ENCODE measurements at places on chromosomes 12 and 14. TPM values are rescaled to one million over a fixed set of nuclear protein-coding genes. Genes with fewer than 3 reads are reported as not detected.

GRCh38 chr14:68191567-68192321 lies 372.2 kb downstream of the RAD51B start:
- H3K4me3 ChIP-seq, result no peak overlapping the region
- peak overlapping the region; percentile 51 for H3K27ac ChIP-seq
- peak; percentile 17 for DNase-seq
- H3K36me3 ChIP-seq, result no peaks in the 10 kb centered on the region
- no peaks in the 10 kb centered on the region for H3K4me1 ChIP-seq

GRCh38 chr12:96327346-96327745 lies 72.9 kb downstream of the CDK17 start:
- H3K27ac ChIP-seq, result no peak overlapping the region
- no peaks in the 10 kb centered on the region for H3K27me3 ChIP-seq
- no peaks in the 10 kb centered on the region for H3K36me3 ChIP-seq
- H3K4me1 ChIP-seq, result no peaks in the 10 kb centered on the region
- DNase-seq, result no peak
- no peak overlapping the region for H3K4me3 ChIP-seq

DNA sequence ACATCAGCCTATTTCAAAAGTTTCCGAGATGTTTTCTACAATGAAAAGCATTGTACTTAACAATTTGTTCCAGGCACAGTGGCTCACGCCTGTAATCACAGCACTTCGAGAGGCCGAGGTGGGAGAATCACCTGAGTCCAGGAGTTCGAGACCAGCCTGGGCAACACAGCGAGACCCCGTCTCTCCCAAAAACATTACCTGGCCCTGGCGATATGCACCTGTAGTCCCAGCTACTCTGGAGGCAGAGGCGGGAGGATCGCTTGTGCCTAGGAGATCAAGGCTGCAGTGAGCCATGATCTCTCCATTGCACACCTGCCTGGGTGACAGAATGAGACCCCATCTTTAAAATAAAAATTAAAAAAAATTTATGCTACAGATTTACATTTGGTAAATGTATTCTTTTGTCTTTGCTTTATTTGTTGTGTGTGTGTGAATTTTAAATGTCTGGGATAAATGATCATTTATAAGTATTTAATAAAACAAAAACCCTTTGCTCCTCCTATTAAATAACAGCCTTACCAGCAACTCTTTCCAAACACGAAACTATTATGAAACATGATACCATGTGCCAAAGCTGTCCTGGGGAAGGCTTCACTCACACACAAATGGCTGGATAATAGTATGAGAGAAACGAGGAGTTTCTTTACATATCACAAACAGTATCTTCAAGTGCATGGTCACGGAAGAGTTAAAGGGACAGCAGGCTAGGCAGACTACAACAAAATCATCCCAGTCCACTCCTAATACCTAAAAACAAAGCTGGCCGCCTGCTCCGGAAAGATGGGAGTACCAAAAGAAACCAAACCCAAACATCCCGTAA lies 1.1 kb downstream of the ATXN3 start:
- H3K4me3 ChIP-seq, result peak overlapping the region; percentile 95
- DNase-seq, result no peak
- no peaks in the 10 kb centered on the region for H3K27me3 ChIP-seq
- H3K27ac ChIP-seq, result peak overlapping the region; percentile 90

DNA sequence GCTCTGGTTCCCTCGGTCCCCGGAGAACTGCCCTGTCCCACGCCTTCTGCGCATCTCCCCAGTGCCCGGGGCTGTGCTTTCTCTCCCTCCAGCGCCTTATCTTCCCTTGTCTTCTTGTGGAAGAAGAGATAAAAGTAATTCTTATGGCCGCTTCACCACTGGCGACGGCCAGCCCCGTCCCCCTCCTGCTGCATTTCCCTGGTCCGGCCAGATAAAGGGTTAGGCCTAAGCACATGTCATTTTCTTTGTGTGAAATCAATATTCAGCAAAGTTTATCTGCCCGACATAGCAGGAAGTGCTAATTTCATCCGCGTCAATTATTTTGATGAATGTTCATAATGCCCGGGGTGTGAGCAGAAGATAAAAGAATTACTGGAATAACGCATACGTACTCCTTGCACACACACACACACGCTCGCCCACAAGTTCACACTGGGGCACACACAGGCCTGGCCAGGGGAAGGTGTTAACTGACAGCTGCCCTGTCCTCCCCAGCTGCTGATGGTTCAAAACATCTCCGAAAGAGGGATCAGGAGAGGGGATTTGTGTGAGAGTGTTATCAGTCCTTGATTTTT lies 177.7 kb upstream of the LHX5 start:
- no peak overlapping the region for H3K27ac ChIP-seq
- DNase-seq, result no peak
- H3K27me3 ChIP-seq, result 0 out of 2 replicates have a peak, but pooled peaks cover 2% of the 10 kb centered on the region
- no peaks in the 10 kb centered on the region for H3K4me1 ChIP-seq
- no peaks in the 10 kb centered on the region for H3K36me3 ChIP-seq

DNA sequence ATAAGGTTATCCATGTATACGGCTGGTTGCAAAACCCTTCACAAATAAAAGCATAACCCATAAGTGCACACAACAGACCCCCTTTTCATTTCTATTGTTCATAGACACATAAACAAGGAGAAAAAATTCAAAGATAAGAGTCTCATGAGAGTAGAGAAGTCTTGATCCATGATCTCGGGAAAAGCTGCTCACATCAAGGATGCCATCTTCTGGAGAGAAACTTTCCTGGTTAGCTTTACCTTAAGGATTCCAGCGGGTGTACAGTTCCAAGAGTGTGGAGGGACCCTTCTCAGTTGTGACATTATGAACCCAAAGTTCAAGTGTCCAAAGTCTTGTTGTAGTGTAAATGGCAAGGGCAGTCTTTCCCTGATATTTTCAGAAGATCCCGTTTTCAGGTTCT lies 144.5 kb downstream of the LLPH start:
- no peak overlapping the region for H3K4me3 ChIP-seq
- H3K27me3 ChIP-seq, result no peaks in the 10 kb centered on the region
- H3K27ac ChIP-seq, result no peak overlapping the region
- no peaks in the 10 kb centered on the region for H3K36me3 ChIP-seq
- DNase-seq, result no peak

- no peak for DNase-seq
- no peaks in the 10 kb centered on the region for H3K4me1 ChIP-seq
- no peaks in the 10 kb centered on the region for H3K27me3 ChIP-seq
- no peak overlapping the region for H3K27ac ChIP-seq
- H3K36me3 ChIP-seq, result no peaks in the 10 kb centered on the region
Measured at GRCh38 chr12:90842477-90842876, 112.5 kb downstream of the CCER1 start.

DNA sequence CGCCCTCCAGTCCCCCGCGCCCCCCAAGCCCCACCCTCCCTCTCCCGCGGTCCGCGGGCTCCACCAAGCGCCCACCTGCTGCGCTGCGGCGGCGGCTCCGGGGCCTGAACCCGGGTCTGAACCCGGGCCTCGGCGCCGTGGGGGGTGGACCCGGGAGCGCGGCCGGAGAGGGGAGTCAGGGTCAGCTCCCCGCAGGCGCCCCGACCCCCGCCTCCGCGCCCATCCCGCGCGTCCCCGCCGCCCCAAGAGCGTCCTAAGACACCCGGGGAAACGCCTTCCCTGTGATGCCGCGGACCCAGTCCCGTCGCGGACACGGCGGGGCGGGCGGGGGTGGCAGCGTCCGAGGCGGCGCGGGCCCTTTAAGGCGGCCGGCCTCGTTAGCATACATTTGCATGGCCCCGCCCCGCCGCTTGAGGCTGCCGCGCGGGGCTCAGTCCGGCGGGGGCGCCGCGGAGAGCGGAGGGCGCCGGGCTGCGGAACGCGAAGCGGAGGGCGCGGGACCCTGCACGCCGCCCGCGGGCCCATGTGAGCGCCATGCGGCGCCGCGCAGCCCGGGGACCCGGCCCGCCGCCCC lies at the start of gene MMP17:
MMP17 (plus strand) TSS at position 433 of the 574 bp plus-strand sequence; CDS start at position 535, 102 bp downstream.
- H3K27me3 ChIP-seq, result no peaks in the 10 kb centered on the region
- H3K36me3 ChIP-seq, result no peaks in the 10 kb centered on the region
- no peak for DNase-seq
- peaks cover 10% of the 10 kb centered on the region for H3K4me1 ChIP-seq
- peak within 1 kb of the TSS; percentile 75 for H3K27ac ChIP-seq

GRCh38 chr14:104317975-104318557 lies 179.7 kb downstream of the KIF26A start:
- H3K4me3 ChIP-seq, result no peak overlapping the region
- no peaks in the 10 kb centered on the region for H3K27me3 ChIP-seq
- H3K36me3 ChIP-seq, result no peaks in the 10 kb centered on the region
- H3K27ac ChIP-seq, result no peak overlapping the region

- H3K27me3 ChIP-seq, result no peaks in the 10 kb centered on the region
- peaks cover 14% of the 10 kb centered on the region for H3K4me1 ChIP-seq
- no peak for DNase-seq
- H3K27ac ChIP-seq, result 0 out of 2 replicates have a peak overlapping the region, but pooled peaks have one; percentile 46
- no peak overlapping the region for H3K4me3 ChIP-seq
Measured at GRCh38 chr12:54197010-54197409, 8.2 kb upstream of the SMUG1 start.

GRCh38 chr14:41313196-41313595 lies 293.5 kb upstream of the LRFN5 start:
- H3K27ac ChIP-seq, result no peak overlapping the region
- no peaks in the 10 kb centered on the region for H3K36me3 ChIP-seq
- DNase-seq, result no peak
- no peaks in the 10 kb centered on the region for H3K4me1 ChIP-seq

- H3K36me3 ChIP-seq, result no peaks in the 10 kb centered on the region
- H3K27ac ChIP-seq, result no peak overlapping the region
- peaks cover 9% of the 10 kb centered on the region for H3K27me3 ChIP-seq
- no peak for DNase-seq
Measured at GRCh38 chr12:106733660-106734059, 40.8 kb upstream of the RIC8B start.

- no peak for DNase-seq
- H3K36me3 ChIP-seq, result no peaks in the 10 kb centered on the region
- no peaks in the 10 kb centered on the region for H3K27me3 ChIP-seq
- no peak overlapping the region for H3K4me3 ChIP-seq
- H3K27ac ChIP-seq, result no peak overlapping the region
Measured at GRCh38 chr12:105352052-105352451, 21.6 kb downstream of the C12orf75 start.

GRCh38 chr12:106213662-106214061 lies 34.2 kb downstream of the CKAP4 start:
- no peak for DNase-seq
- H3K27me3 ChIP-seq, result peaks cover 2% of the 10 kb centered on the region
- no peaks in the 10 kb centered on the region for H3K4me1 ChIP-seq
- no peaks in the 10 kb centered on the region for H3K36me3 ChIP-seq
- H3K4me3 ChIP-seq, result no peak overlapping the region
- no peak overlapping the region for H3K27ac ChIP-seq

GRCh38 chr12:43806737-43807072 lies 588 bp upstream of the TWF1 start:
- no peaks in the 10 kb centered on the region for H3K27me3 ChIP-seq
- H3K36me3 ChIP-seq, result peaks cover 29% of the 10 kb centered on the region
- no peak for DNase-seq
- peaks cover 18% of the 10 kb centered on the region for H3K4me1 ChIP-seq
- peak overlapping the region; percentile 95 for H3K4me3 ChIP-seq
- H3K27ac ChIP-seq, result peak overlapping the region; percentile 98

GRCh38 chr14:79496701-79497100 lies 714.6 kb downstream of the DIO2 start:
- no peak for DNase-seq
- H3K36me3 ChIP-seq, result no peaks in the 10 kb centered on the region
- H3K4me3 ChIP-seq, result no peak overlapping the region
- no peak overlapping the region for H3K27ac ChIP-seq

DNA sequence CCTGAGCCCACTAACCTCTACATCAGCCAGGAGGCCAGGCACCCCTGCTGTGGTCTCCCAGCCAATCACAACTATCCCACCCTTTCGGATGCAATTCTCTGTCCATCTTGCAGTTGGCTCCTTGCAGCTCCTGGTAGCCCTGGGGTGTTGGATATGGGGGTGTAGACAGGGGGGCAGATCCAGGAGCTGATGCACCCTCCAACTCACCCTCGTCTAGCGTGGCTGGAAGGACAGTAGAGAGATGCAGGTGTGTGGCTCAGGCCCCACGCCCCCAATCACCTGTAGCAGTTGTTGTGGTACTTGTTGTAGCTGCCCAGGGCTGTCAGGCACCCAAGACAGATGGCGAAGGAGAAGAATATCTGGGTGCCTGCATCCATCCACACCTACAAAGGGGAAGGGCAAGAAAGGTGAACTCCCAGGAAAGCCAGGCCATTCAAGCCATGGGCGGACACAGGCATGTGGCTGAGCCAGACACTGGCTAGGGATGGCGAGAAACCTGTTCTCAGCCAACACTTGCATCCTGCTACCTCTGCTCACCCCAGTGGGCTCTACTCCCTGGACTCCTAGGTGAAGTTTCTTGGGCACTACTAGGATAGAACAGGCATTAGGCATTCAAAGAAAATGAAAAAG lies 13.4 kb upstream of the SLC6A12 start:
- H3K4me1 ChIP-seq, result no peaks in the 10 kb centered on the region
- no peak overlapping the region for H3K4me3 ChIP-seq
- no peak overlapping the region for H3K27ac ChIP-seq
- no peaks in the 10 kb centered on the region for H3K36me3 ChIP-seq

DNA sequence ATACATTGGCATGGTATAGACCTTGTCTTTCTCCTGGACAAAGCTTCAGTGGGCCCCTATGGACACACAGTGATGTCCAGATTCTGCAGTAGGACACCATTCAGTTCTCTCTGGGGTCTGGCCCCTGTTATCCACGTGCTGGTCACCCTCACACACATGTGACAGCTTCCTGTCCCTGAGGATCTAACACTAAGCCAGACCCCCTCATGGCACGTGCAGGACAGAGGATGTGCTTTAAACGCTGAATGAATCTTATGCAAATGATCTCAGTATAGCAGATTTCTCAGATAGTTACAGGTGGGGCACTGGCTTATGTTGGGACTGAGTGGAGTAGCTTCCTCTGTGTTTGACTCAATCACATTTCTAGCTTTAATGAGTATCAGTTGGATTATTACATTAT lies 33.7 kb downstream of the SLC24A4 start:
- no peaks in the 10 kb centered on the region for H3K4me1 ChIP-seq
- no peak for DNase-seq
- no peak overlapping the region for H3K27ac ChIP-seq
- H3K36me3 ChIP-seq, result no peaks in the 10 kb centered on the region
- H3K4me3 ChIP-seq, result no peak overlapping the region
- peaks cover 3% of the 10 kb centered on the region for H3K27me3 ChIP-seq

GRCh38 chr12:18861287-18861858 lies 123.5 kb downstream of the CAPZA3 start:
- H3K27ac ChIP-seq, result no peak overlapping the region
- no peaks in the 10 kb centered on the region for H3K27me3 ChIP-seq
- H3K4me3 ChIP-seq, result no peak overlapping the region
- H3K36me3 ChIP-seq, result no peaks in the 10 kb centered on the region
- H3K4me1 ChIP-seq, result no peaks in the 10 kb centered on the region

GRCh38 chr12:96510306-96510764 lies 21.0 kb downstream of the CFAP54 start:
- no peaks in the 10 kb centered on the region for H3K36me3 ChIP-seq
- no peak overlapping the region for H3K27ac ChIP-seq
- no peak overlapping the region for H3K4me3 ChIP-seq

GRCh38 chr12:124725099-124725498 lies 138.6 kb downstream of the SCARB1 start:
- H3K4me1 ChIP-seq, result peaks cover 52% of the 10 kb centered on the region
- H3K4me3 ChIP-seq, result no peak overlapping the region
- H3K27me3 ChIP-seq, result no peaks in the 10 kb centered on the region

GRCh38 chr12:95996034-95996658 lies at the start of gene HAL:
HAL (minus strand) TSS chr12:95996344; CDS start chr12:95995910, 434 bp downstream.
- no peaks in the 10 kb centered on the region for H3K4me1 ChIP-seq
- peaks cover 2% of the 10 kb centered on the region for H3K27me3 ChIP-seq
- H3K27ac ChIP-seq, result no peak within 1 kb of the TSS
- H3K4me3 ChIP-seq, result no peak within 1 kb of the TSS

The KRT7 gene
- 16.8 TPM for total RNA-seq

The CATSPERB gene
- total RNA-seq, result not detected

The MBIP gene
- 9.8 TPM for total RNA-seq

The CPNE8 gene
- 23.6 TPM for total RNA-seq
